ENCODE measurements at places on chromosomes 2 and 18.
A peak's percentile ranks its signal among the peaks of the same experiment; 100 is the strongest.

DNA sequence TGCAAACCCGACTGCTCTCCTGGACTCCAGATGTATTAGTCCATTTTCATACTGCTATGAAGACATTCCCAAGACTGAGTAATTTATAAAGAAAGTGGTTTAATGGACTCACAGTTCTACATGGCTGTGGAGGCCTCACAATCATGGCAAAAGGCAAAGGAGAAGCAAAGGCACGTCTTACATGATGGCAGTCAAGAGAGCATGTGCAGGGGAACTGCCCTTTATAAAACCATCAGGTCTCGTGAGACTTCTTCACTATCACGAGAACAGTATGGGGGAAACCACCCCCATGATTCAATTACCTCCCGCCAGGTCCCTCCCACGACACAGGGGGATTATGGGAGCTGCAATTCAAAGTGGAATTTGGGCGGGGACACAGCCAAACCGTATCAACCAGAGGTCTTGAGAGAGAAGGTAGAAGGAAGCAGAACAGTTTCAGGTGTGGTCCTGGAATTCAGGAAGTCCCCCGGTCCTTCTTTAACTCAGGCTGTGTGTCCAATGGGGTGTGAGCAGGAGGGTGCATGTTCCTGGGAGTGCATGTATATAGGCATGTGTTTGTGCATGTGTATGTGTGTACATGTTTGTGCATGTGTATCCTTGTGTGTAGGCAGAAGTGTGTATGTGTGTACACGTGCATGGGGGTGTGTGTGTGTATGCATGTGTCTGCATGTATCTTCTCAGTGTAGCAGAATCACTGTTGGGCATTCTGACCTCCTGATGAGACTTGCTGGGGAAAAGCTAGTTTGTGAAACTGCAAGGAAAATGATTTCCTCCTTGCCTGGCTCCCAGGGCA is 46.2 kb downstream of the GREB1 start:
- no peaks in the 10 kb centered on the region for H3K36me3 ChIP-seq
- no peak for DNase-seq

- peak overlapping the region; percentile 2 for H3K27ac ChIP-seq
- H3K4me1 ChIP-seq: peaks cover 71% of the 10 kb centered on the region
- DNase-seq: no peak
- H3K4me3 ChIP-seq: no peak overlapping the region
- H3K36me3 ChIP-seq: peaks cover 35% of the 10 kb centered on the region
- no peaks in the 10 kb centered on the region for H3K27me3 ChIP-seq
Observed at GRCh38 chr2:42246562-42246961, 77.4 kb downstream of the EML4 start.

DNA sequence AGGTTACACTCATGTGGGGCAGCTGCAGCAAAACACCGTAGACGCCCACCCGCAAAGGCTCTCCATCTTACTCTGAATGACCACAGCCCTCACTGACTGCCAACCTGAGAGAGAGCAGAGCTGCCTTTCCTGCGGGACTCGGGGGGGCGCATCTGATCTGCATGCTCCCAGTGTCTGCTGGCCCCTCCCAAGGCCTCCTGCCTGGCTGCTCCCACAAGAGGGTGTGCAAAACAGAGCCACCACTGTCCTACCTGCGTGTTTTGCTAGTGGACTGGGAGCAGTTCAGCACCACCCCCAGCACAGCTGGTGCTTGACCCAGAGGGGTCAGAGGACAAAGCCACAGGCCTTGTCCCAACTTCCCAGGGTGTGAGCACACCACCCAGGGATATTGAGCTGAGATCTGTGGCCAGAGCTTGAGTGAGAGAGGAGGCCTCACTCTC is 76.4 kb downstream of the MYO3B start:
- no peaks in the 10 kb centered on the region for H3K4me1 ChIP-seq
- no peak overlapping the region for H3K27ac ChIP-seq
- H3K36me3 ChIP-seq: no peaks in the 10 kb centered on the region
- H3K4me3 ChIP-seq: no peak overlapping the region

DNA sequence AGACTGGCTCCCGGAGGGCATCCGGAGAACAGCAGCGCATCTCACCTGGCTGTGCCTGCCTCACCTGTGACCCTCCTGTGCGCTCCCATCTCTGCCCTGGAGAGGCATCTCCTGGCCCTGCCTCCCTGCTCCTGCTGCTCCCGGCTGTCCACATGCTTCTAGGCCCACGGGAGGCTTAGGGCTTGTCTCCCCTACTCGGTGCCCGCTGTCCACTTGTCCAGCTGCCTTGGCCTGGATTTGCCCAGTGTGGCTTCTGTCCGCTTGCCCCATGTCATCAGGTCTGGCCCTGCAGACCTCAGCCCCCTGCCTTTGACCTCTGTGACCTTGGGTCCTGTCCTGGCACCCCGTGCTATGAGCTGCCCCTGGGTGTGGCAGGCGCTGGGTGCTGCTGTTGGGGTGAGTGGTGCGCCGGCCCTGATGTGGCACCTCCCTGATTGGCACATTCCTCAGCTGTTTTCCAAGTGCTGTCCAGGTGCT is 4.5 kb downstream of the BOK start:
- peaks cover 18% of the 10 kb centered on the region for H3K27me3 ChIP-seq
- no peak for DNase-seq
- no peaks in the 10 kb centered on the region for H3K4me1 ChIP-seq
- no peaks in the 10 kb centered on the region for H3K36me3 ChIP-seq

DNA sequence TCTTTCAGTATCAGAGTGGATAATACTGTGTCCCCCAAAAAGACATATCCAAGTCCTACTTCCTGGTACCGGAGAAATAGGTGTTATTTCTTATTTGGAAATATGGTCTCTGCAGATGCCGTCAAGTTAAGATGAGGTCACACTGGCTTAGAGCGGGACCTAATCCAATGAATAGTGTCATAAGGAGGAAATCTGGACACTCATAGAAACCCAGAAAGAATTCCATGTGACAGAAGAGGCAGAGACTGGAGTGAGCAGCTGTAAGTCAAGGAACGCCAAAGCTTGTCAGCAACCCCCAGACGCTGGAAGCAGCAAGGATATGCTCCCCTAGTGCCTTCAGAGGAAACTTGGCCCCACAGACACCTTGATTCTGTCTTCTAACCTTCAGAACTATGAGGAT is 69.8 kb downstream of the CCBE1 start:
- no peak overlapping the region for H3K4me3 ChIP-seq
- no peak overlapping the region for H3K27ac ChIP-seq
- H3K4me1 ChIP-seq: no peaks in the 10 kb centered on the region

DNA sequence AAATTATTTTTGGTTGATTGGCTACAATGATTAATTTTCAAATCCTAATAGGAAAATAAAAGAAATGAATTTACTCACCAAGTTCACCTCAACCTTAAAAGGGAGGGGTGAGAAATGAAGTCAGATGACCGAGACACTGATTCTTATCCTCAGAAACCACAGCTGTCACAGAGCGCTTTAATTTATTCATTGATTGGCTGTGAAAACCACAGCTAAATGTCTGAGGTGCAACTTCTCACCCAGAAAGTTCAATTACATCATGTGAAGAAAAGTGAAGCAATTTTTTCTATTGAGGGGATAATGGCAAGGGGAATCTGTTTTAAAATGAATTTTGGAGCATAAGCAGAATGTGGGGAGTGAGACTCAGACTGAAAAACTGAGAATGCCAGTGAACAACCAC is 128.4 kb downstream of the RNF152 start:
- no peak overlapping the region for H3K4me3 ChIP-seq
- no peak for DNase-seq
- H3K4me1 ChIP-seq: peaks cover 18% of the 10 kb centered on the region
- peaks cover 1% of the 10 kb centered on the region for H3K36me3 ChIP-seq
- peaks cover 28% of the 10 kb centered on the region for H3K27me3 ChIP-seq
- no peak overlapping the region for H3K27ac ChIP-seq

- H3K4me3 ChIP-seq: peak overlapping the region; percentile 10
- H3K27me3 ChIP-seq: peaks cover 28% of the 10 kb centered on the region
- H3K4me1 ChIP-seq: peaks cover 5% of the 10 kb centered on the region
- no peak for DNase-seq
Observed at GRCh38 chr2:60484133-60484645, 69.3 kb downstream of the BCL11A start.

GRCh38 chr2:232628466-232629128 is 4.8 kb upstream of the EFHD1 start:
- H3K4me1 ChIP-seq: peaks cover 7% of the 10 kb centered on the region
- peaks cover 40% of the 10 kb centered on the region for H3K27me3 ChIP-seq
- no peaks in the 10 kb centered on the region for H3K36me3 ChIP-seq
- no peak overlapping the region for H3K4me3 ChIP-seq
- DNase-seq: no peak
- no peak overlapping the region for H3K27ac ChIP-seq

- no peak overlapping the region for H3K4me3 ChIP-seq
- no peak overlapping the region for H3K27ac ChIP-seq
- no peak for DNase-seq
- H3K4me1 ChIP-seq: no peaks in the 10 kb centered on the region
Observed at GRCh38 chr2:144986691-144987090, 466.8 kb upstream of the ZEB2 start.

DNA sequence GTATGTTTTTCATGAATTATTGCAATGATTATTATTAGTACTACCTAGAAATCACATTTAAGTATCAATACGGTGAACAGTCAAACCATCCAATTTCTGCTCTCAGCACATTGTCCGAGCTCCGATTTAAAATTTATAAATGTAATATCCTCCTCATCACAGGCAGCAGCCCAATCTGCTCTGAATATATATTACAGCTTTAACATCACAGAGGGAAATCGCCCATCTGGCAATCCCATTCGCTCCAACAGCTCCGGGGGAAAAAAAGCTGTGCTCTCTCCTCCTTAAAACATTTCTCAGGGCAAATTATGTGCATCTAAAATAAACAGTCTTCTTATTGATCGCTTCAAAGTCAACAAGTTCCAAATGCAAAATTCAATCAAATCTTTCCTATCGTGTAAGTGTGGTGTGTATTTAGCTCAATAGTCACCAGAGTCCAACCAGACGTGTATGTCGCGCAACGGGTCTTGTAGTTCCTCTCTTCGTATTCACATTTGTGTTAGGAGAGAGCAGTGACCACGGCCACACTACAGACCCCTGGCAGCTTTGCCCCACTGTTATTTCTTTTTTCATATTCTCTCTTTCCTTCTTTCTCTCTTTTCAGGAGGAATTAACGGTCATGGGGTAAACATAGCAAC is 2.4 kb downstream of the FIGN start:
- no peak overlapping the region for H3K27ac ChIP-seq
- DNase-seq: no peak
- H3K27me3 ChIP-seq: peaks cover 9% of the 10 kb centered on the region
- no peak overlapping the region for H3K4me3 ChIP-seq

GRCh38 chr2:129199501-129199900 is 780.0 kb upstream of the RAB6C start:
- no peaks in the 10 kb centered on the region for H3K27me3 ChIP-seq
- H3K27ac ChIP-seq: no peak overlapping the region
- no peaks in the 10 kb centered on the region for H3K4me1 ChIP-seq
- no peak overlapping the region for H3K4me3 ChIP-seq
- peaks cover 1% of the 10 kb centered on the region for H3K36me3 ChIP-seq
- DNase-seq: no peak

- DNase-seq: no peak
- no peaks in the 10 kb centered on the region for H3K36me3 ChIP-seq
- peaks cover 8% of the 10 kb centered on the region for H3K4me1 ChIP-seq
- H3K27me3 ChIP-seq: peaks cover 30% of the 10 kb centered on the region
- H3K27ac ChIP-seq: no peak overlapping the region
Observed at GRCh38 chr2:112150851-112151250, 12.7 kb downstream of the FBLN7 start.

- DNase-seq: no peak
- no peaks in the 10 kb centered on the region for H3K27me3 ChIP-seq
- no peak overlapping the region for H3K4me3 ChIP-seq
- H3K36me3 ChIP-seq: peaks cover 2% of the 10 kb centered on the region
- peaks cover 24% of the 10 kb centered on the region for H3K4me1 ChIP-seq
Observed at GRCh38 chr2:168090366-168091135, 156.8 kb downstream of the STK39 start.

DNA sequence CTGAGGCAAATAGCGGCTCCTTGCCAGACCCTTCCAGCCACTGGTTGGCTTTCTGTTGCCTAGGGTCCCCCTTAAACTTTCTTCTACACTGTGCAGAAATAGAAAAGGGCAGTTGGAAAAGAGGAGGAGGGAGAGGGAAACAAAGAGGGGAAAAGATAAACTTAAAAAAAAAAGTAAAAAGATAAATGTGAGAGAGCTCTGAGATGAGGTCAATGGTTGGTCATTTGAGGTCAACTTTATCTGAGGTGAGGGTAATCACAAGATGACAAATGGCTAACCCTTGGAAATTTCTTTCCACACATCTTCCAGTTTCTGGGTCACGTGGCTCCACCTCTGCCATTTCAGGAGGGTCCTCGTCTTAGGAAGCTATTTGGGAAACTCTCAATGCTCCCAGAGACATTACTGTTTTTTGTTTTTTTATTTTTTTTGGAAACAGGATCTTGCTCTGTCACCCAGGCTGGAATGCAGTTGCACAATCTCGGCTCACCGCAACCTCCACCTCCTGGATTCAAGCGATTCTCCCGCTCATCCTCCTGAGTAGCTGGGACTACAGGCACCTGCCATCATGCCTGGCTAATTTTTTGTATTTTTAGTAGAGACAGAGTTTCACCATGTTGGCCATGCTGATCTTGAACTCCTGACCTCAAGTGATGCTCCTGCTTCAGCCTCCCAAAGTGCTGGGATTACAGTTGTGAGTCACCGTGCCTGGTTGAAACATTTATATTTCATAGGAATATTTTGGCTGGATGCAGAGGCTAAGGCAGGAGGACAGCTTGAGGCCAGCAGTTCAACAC is 199.9 kb downstream of the TGIF1 start:
- peaks cover 2% of the 10 kb centered on the region for H3K27me3 ChIP-seq
- DNase-seq: no peak
- no peak overlapping the region for H3K27ac ChIP-seq
- no peak overlapping the region for H3K4me3 ChIP-seq
- H3K36me3 ChIP-seq: no peaks in the 10 kb centered on the region

- no peaks in the 10 kb centered on the region for H3K27me3 ChIP-seq
- H3K36me3 ChIP-seq: no peaks in the 10 kb centered on the region
- H3K4me3 ChIP-seq: no peak overlapping the region
- H3K27ac ChIP-seq: no peak overlapping the region
- DNase-seq: no peak
Observed at GRCh38 chr2:129055824-129056223, 737.2 kb upstream of the HS6ST1 start.

GRCh38 chr2:14743861-14744260 is 111.3 kb downstream of the LRATD1 start:
- DNase-seq: no peak
- no peak overlapping the region for H3K4me3 ChIP-seq
- no peaks in the 10 kb centered on the region for H3K4me1 ChIP-seq
- no peaks in the 10 kb centered on the region for H3K27me3 ChIP-seq
- H3K36me3 ChIP-seq: no peaks in the 10 kb centered on the region
- no peak overlapping the region for H3K27ac ChIP-seq

DNA sequence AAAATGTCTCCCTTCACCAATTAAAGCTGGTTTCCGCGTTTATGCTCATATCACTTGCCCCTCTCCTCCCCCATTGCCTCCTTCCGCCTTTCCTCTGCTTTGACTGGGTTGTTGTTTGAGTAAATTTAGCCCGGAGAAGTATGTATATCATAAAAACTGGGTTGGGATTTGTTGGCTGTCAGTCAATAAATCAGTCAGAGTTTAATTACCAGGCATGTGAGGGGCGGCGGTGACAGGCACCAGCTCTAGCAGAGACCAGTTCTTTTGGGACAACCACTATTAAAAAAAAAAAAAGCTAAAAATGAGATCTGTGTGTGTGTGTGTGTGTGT is 382.4 kb upstream of the SMIM21 start:
- H3K4me1 ChIP-seq: no peaks in the 10 kb centered on the region
- no peak for DNase-seq
- no peaks in the 10 kb centered on the region for H3K36me3 ChIP-seq
- H3K27ac ChIP-seq: no peak overlapping the region

- DNase-seq: no peak
- no peak overlapping the region for H3K27ac ChIP-seq
- H3K36me3 ChIP-seq: peaks cover 37% of the 10 kb centered on the region
Observed at GRCh38 chr2:229815342-229815741, 101.0 kb upstream of the DNER start.

All from central memory CD8-positive, alpha-beta T cell (primary cell).